Fibroblast of lung (primary cell): ENCODE measurements at places on chromosomes 1 and 21. TPM values are rescaled to one million over a fixed set of nuclear protein-coding genes. Genes with fewer than 3 reads are reported as not detected.

DNA sequence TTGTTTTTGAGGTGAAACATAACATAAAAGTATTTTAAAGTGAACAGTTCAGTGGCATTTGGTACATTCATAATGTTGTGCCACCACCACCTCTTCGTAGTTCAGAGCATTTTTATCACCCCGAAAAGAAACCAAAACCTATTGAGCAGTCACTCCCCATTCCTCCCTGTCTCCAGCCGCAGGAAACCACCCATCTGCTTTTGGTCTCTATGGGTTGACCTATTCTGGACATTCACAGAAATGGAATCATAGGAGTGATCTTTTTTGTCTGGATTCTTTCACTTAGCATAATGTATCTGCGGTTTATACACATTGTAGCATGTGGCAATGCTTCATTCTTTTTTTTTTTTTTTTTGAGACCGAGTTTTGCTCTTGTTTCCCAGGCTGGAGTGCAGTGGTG lies 141.2 kb downstream of the VPS13D start:
- H3K27me3 ChIP-seq: no peaks in the 10 kb centered on the region
- DNase-seq: no peak
- no peak overlapping the region for H3K27ac ChIP-seq
- no peaks in the 10 kb centered on the region for H3K4me1 ChIP-seq
- no peak overlapping the region for H3K4me3 ChIP-seq
- H3K36me3 ChIP-seq: no peaks in the 10 kb centered on the region

DNA sequence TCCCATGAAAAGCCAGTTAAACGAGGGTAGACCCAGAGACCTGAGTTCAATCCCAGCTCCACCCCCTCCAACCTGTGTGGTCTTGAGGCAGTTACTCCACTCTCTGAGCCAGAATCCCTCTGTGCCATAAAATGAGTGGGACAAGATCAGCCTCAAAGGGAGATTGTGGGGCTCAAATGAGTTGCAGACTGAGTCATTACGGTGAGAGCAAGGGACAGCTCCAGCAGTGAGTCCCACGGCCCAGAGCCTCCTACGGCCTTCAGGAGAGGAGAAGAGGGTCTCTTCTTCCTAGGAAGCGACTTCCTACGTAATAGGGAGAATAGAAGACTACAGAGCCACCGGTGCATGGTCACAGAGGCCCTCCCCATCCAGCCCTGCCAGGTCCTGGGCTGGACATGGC lies 6.7 kb upstream of the CAMK2N1 start:
- no peaks in the 10 kb centered on the region for H3K27me3 ChIP-seq
- no peak for DNase-seq
- no peak overlapping the region for H3K4me3 ChIP-seq
- peaks cover 16% of the 10 kb centered on the region for H3K4me1 ChIP-seq
- peaks cover 2% of the 10 kb centered on the region for H3K36me3 ChIP-seq
- no peak overlapping the region for H3K27ac ChIP-seq

DNA sequence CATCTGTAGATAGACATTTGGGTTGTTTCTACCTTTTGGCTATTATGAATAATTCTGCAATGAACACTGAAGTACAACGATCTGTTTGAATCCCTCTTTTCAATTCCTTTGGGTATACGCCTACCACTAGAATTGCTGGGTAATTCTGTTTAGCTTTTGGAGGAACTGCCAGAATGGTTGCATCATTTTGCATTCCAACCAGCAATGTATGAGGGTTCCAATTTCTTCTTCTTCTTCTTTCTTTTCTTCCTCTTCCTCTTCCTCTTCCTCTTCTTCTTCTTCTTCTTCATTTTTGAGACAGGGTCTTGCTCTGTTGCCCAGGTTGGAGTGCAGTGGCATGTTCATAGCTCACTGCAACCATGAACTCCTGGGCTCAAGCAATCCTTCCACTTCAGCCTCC lies 13.8 kb upstream of the THEM5 start:
- no peaks in the 10 kb centered on the region for H3K27me3 ChIP-seq
- H3K4me3 ChIP-seq: no peak overlapping the region
- no peaks in the 10 kb centered on the region for H3K36me3 ChIP-seq
- H3K4me1 ChIP-seq: peaks cover 2% of the 10 kb centered on the region

DNA sequence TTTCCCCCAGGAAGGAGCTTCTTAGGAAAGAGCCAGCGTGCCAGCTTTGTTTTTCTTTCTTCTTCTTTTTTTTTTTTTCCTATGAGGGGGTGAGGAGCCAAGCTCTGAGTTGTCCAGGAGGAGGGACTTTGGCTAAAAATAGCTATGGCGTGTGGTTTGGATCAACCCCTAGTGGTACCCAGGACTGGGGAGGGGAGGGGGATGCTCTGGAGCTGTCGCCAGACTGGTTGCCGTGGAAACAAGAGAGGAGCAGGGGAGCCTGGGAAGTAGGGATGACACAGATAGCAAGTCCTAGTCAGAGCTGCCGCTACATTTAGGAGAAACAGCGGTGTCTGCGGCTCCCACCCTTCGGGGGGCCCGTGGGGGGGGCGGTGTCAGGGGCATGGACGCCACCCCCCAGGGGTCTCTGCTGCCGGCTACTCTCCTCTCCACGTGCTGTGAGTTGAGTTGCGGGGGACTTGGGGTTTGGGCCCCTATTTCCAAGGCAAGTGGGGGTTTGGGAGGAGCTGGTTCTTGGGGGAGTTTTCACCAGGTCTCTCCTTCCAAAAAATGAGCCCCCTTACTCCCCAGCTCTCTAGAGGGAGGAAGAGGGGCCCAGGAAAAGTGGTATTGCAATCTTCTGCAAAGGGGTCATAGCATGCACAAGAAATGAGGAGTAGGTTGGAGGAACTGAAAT lies at the start of gene KCNJ9:
Gene KCNJ9, plus strand, starts transcription at position 278 of the 676 bp plus-strand sequence. CDS start 2,493 bp downstream, outside the sequence.
- H3K4me3 ChIP-seq: no peak within 1 kb of the TSS
- peak; percentile 37 for DNase-seq
- H3K4me1 ChIP-seq: no peaks in the 10 kb centered on the region
- H3K27ac ChIP-seq: no peak within 1 kb of the TSS
- H3K36me3 ChIP-seq: no peaks in the 10 kb centered on the region

KRTAP10-4 gene
- total RNA-seq: not detected in 2 replicates

GRCh38 chr1:32761253-32761877 lies 55.8 kb downstream of the YARS1 start:
- H3K4me1 ChIP-seq: peaks cover 16% of the 10 kb centered on the region
- DNase-seq: peak; percentile 55
- H3K27ac ChIP-seq: no peak overlapping the region
- H3K27me3 ChIP-seq: no peaks in the 10 kb centered on the region
- H3K4me3 ChIP-seq: no peak overlapping the region

FCGR3B gene
- not detected in 2 replicates for total RNA-seq

GRCh38 chr21:36724660-36725059 lies 25.7 kb downstream of the SIM2 start:
- H3K4me3 ChIP-seq: no peak overlapping the region
- no peak overlapping the region for H3K27ac ChIP-seq
- H3K36me3 ChIP-seq: no peaks in the 10 kb centered on the region
- H3K4me1 ChIP-seq: no peaks in the 10 kb centered on the region
- H3K27me3 ChIP-seq: peaks cover 9% of the 10 kb centered on the region
- DNase-seq: no peak

GRCh38 chr1:248821101-248821500 lies 4.6 kb downstream of the SH3BP5L start:
- peak overlapping the region; percentile 71 for H3K27ac ChIP-seq
- peak; percentile 92 for DNase-seq
- peaks cover 41% of the 10 kb centered on the region for H3K4me1 ChIP-seq
- H3K4me3 ChIP-seq: no peak overlapping the region
- H3K36me3 ChIP-seq: peaks cover 16% of the 10 kb centered on the region

GRCh38 chr1:152870831-152871730 lies 7.0 kb upstream of the SMCP start:
- peak; percentile 7 for DNase-seq
- no peaks in the 10 kb centered on the region for H3K36me3 ChIP-seq
- H3K27me3 ChIP-seq: no peaks in the 10 kb centered on the region
- H3K4me3 ChIP-seq: no peak overlapping the region

DNA sequence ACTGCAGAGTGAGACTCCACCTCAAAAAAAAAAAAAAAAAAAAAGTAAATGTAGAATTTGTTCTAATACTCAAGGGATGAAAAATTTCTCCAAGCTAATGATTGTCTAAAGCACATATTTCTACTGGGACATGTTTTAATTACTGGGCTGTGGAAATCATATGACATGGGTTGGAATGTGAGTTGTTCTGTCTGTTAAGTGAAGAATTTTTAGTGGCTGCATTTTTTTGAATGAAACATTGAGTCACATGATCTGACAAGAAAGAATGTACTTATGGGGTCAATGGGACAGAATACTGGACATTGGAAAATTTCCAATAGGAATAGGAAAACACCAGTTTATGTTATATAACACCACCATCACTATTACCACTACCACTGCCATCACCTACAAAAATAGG lies 123.8 kb upstream of the IVNS1ABP start:
- DNase-seq: peak; percentile 74
- H3K27me3 ChIP-seq: no peaks in the 10 kb centered on the region
- no peaks in the 10 kb centered on the region for H3K36me3 ChIP-seq
- H3K4me3 ChIP-seq: no peak overlapping the region
- no peaks in the 10 kb centered on the region for H3K4me1 ChIP-seq

GRCh38 chr1:147567594-147568381 lies 26.5 kb downstream of the BCL9 start:
- no peaks in the 10 kb centered on the region for H3K36me3 ChIP-seq
- no peak for DNase-seq
- H3K27me3 ChIP-seq: no peaks in the 10 kb centered on the region
- H3K4me1 ChIP-seq: no peaks in the 10 kb centered on the region
- H3K27ac ChIP-seq: no peak overlapping the region

- H3K4me3 ChIP-seq: no peak overlapping the region
- H3K36me3 ChIP-seq: no peaks in the 10 kb centered on the region
- peaks cover 38% of the 10 kb centered on the region for H3K4me1 ChIP-seq
- DNase-seq: peak; percentile 57
- H3K27ac ChIP-seq: no peak overlapping the region
Observed at GRCh38 chr1:205286335-205286950, 35.1 kb downstream of the NUAK2 start.

- no peaks in the 10 kb centered on the region for H3K27me3 ChIP-seq
- no peaks in the 10 kb centered on the region for H3K4me1 ChIP-seq
- H3K27ac ChIP-seq: no peak overlapping the region
- DNase-seq: peak; percentile 43
- H3K36me3 ChIP-seq: no peaks in the 10 kb centered on the region
- no peak overlapping the region for H3K4me3 ChIP-seq
Observed at GRCh38 chr1:97630948-97631347, 289.9 kb downstream of the DPYD start.

GRCh38 chr1:50666849-50667248 lies 243.6 kb upstream of the DMRTA2 start:
- H3K4me3 ChIP-seq: no peak overlapping the region
- peaks cover 3% of the 10 kb centered on the region for H3K4me1 ChIP-seq
- H3K27me3 ChIP-seq: no peaks in the 10 kb centered on the region
